ENCODE measurements at places on chromosomes 4 and X.

DNA sequence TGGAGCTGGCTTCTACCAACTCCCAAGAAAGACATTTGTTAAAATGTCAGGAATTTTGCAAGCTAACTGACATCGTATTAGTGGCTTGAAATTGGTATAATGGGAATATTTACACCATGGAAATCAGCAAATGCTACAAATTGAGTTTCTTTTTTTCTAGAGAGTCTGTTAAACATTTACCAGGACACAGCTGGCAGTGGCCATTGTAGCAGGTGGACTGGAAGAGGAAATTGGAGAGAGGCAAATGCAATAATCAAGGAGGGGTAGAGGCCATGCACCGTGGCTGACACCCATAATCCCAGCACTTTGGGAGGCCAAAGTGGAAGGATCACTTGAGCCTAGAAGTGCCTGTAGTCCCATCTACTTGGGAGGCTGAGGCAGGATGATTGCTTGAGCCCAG, 32.9 kb upstream of the TSR2 start:
- no peak for DNase-seq

GRCh38 chrX:12567857-12568256, 223.4 kb upstream of the PRPS2 start:
- no peak for DNase-seq

- no peak for DNase-seq
Observed at GRCh38 chr4:167966143-167966542, 126.2 kb upstream of the ANXA10 start.

GRCh38 chr4:24763631-24764297, 31.6 kb upstream of the SOD3 start:
- no peak for DNase-seq

DNA sequence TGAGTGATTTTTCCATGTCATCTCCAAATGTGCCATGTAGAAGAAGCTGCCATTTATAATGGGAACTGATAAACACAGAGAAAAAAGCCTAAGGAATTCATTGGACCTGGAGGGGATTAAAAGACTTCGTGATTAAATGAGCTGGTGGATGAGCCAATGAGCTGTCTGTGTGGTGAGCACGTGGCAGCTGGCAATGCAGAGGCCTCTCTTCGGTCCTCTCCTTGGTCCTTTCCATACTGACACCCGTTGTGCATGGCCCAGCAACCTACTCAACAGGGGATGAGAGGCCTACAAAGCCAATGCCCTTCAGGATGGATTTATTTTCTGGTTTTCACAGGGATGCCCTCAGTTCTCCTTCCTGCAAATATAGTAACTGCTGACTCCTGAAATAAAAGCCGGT, 87.7 kb upstream of the STS start:
- no peak for DNase-seq

- no peak for DNase-seq
Observed at GRCh38 chrX:18426004-18426320, 554 bp downstream of the CDKL5 start.

GRCh38 chr4:160709546-160709945, 1454.3 kb downstream of the FSTL5 start:
- no peak for DNase-seq

GRCh38 chr4:87734084-87734483, 65.3 kb upstream of the IBSP start:
- DNase-seq, result no peak

- DNase-seq, result no peak
Observed at GRCh38 chr4:89344571-89344970, 37.0 kb upstream of the GPRIN3 start.

DNA sequence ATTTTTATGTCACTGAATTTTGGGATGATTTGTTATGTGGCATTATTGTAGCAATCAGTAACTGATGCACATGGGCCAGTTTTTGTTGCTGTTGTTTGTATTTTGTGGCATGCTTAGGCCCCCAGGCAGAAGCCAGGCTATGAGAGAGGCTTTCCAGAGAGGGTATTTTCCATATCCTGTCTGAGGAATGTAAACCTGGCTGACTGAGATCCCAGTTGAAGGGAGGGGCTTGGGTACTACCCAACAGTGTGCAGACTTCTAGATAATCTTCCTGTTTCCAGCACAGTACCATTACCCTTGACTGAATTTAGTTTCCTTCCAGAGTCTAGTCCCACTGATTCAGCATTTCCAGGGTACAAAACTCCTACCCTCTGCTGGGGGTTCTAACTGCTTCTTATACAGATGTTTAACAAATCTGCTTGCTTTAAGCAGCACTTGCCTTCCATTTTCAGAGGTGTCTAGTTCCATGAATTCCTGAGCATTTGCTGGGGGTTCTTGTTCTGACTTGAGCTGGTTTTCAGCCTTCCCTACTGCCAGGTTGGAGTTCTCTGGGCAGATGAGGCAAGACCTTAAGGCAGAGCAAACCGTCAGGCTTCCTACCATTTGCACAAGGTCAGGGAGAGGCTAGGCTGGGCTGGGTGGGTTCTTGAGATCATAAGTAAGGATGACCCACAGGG, 104.7 kb upstream of the EGFL6 start:
- DNase-seq, result no peak

DNA sequence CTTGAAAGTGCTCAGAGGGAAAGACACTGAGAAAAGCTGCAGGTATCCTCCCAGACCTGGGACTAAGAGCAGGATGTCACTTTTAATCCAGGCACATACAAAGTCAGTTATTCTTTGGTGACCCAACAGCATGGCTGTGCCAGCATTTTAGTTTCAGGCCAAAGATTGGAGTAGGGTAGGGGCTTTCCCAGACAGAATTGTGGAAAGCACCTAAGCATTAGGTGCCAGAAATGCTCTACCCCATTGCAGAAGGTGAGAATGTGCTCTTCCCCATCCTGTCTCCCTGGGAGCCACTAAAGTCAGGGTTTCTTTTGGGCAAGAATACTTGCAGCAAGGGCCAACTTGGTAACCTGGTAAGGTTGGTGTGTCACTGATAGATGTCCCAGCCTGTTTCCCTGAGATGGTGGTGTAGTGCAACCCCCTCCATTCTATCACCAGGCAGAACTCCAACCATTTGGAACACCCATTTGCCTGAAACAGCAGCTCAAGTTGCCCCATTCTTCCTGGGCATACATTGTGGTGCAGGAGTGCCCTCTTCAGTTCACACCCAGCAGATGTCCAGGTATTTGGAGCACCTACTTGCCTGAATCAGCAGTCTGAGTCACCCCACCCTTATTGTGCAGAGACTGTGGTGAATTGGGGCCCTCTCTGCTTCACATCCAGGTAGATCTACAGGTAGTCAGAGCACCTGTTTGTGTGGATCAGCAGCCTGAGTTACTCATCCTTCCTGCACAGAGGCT, 183.5 kb downstream of the ZC4H2 start:
- no peak for DNase-seq

- DNase-seq, result no peak
Observed at GRCh38 chr4:180217070-180217469, 2026.1 kb upstream of the TENM3 start.

- DNase-seq, result no peak
Observed at GRCh38 chr4:158649111-158649680, 22.5 kb downstream of the C4orf46 start.

DNA sequence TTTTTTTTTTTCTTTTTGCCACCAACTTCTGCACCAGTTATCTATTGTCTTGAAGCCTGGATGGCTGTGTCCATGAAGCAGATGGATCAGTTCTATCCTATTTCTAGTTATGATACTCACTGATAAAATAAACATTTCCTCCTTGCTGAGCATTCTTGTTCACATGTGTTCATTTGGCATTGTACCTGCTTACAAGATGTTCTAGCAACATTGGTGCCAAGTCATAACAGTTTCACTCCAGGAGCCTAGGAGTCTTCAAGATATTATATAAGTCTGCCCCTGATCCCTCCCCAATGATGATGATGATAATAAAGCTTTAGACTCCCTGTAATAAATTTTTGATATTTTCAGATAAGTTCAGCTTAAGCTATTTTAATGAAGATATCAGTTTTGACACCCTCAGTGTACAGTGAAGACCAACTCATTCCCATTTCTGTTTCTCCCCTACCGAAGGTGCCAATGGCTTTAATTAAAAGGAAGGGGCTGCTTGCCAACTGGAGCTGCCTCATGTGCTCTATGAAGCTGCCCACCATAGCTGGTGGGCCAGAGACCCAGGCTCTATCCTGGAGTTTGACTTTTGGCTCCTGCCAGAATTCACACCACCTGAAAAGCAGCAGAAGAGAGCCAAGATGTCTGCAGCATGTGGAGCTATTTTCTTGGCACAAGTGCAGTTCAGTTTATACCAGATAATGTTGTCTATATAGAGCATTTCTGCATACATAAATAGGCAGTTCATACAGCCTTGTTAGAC, 265.4 kb upstream of the TET2 start:
- no peak for DNase-seq

DNA sequence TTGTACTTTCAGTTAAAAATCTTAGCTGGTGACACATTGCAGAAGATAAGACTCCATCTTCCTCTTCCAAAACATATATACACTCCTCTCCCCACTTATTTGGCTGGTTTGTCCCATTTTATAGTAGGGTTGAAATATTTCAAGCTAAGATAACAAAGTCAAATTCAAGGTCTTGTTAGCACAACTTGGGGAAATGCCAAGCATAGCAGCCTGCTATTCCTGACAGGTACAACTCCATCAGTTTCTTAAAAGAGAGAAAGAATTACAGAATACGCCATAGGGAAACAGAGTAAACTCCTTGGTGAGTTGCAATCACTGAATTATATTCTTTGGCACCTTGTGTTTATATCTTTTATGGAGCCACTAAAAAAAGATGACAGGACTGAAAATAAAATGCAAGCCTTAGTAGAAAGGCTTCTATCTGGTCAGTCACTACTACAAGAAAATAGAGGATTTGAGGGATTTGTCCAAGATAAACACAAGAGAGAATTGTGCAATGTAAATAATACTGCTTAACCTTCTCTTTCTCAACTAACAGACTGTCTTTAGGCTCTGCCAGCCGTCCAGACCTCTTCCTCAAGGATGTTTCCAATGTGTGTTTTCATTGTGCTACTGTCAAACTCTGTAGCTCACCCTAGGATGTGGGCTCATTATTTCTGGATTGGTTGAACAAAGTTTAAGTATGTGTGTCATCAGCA, 170.3 kb downstream of the VEGFC start:
- DNase-seq, result no peak

DNA sequence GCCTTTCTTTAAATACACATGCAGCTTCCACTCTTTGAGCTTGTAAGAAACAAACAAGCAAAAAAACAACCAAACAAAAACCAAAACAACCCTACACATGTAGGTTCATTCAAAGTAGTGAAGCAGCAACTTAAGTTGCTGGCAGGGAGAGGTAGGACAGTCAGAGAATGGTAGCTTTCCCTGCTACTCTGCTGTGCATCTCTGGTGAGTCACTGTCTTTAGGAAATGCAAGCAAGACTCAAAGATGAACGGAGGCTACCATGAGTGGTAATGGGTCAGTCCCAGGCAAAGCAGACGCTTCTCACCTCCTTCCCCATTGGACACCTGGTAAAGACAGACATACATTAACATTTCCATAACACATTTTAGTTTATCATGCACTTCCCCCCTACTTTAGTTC, 43.2 kb downstream of the PGRMC2 start:
- no peak for DNase-seq

GRCh38 chrX:40326186-40326965, 228.6 kb upstream of the BCOR start:
- DNase-seq, result no peak

GRCh38 chrX:75273483-75273882, 402 bp upstream of the UPRT start:
- DNase-seq, result no peak

DNA sequence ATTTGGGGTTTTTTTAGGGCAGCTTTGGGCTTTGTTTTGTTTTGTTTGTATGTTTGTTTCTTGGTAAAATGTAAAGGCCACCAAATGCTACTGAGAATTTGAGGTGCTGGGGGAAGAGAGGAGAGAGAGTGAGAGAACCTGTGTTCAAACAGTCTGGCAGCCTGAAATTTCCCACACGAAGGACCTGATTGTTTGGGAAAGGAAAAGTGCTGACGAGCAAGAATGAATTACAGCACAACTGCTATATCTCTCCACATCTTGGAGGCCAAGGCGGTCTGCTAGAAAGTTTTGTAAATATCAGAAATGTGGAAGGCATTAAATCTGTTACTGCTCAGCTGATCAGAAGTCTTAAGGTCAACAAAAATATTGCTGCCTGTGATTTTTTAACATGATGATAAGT, 170.5 kb downstream of the PALLD start:
- no peak for DNase-seq

- no peak for DNase-seq
Observed at GRCh38 chr4:73770917-73771316, 30.5 kb downstream of the CXCL8 start.

- DNase-seq, result no peak
Observed at GRCh38 chr4:128386761-128387599, 99.4 kb upstream of the PGRMC2 start.

- DNase-seq, result no peak
Observed at GRCh38 chr4:100177126-100177525, 13.1 kb downstream of the DDIT4L start.

DNA sequence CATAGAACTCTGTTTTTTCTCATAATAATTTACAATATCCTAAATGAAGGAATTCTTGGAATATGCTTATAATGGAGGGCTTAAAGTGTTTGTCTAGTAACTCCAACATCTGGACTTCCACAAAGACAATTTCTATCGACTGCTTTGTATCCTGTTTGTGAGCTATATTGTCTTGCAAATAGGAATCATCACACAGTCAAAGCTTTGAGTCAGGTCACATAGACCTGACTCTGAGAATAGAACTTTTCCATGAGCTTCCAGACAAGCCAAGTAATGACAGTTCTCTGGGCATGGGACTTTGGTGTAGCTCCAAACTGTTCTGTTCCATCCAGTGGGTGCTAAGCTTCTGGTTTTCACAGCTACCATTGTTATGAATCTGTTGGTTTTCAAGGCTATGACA, 75.2 kb upstream of the GALNT7 start:
- DNase-seq, result no peak

GRCh38 chrX:130877892-130878341, 25.1 kb downstream of the ENOX2 start:
- DNase-seq, result no peak

DNA sequence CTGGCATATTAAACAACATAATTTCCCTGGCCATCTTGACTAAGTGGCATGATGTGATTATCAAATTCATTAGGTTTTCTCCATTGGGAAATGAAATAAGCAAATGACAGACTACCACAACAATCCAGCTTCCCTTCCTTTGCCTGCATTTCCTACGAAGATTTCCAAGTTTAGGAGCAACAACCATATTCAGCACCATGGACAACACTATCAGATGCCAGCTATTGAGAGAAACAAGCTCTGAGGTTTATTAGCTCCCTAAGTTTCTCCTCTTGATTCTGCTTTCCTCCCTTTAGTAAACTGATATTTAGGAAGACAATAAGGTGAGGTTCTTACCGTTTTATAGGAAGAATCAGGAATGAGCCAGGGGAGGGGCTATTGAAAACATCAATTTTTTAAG, 36.2 kb downstream of the DCX start:
- no peak for DNase-seq

GRCh38 chr4:85826060-85826678, 351.2 kb downstream of the ARHGAP24 start:
- no peak for DNase-seq

- DNase-seq, result no peak
Observed at GRCh38 chr4:55568905-55569504, 22.3 kb upstream of the CLOCK start.
